ENCODE measurements at places on chromosomes 4 and X.

GRCh38 chr4:40124690-40125089, 68.0 kb downstream of the N4BP2 start:
- DNase-seq, result no peak

DNA sequence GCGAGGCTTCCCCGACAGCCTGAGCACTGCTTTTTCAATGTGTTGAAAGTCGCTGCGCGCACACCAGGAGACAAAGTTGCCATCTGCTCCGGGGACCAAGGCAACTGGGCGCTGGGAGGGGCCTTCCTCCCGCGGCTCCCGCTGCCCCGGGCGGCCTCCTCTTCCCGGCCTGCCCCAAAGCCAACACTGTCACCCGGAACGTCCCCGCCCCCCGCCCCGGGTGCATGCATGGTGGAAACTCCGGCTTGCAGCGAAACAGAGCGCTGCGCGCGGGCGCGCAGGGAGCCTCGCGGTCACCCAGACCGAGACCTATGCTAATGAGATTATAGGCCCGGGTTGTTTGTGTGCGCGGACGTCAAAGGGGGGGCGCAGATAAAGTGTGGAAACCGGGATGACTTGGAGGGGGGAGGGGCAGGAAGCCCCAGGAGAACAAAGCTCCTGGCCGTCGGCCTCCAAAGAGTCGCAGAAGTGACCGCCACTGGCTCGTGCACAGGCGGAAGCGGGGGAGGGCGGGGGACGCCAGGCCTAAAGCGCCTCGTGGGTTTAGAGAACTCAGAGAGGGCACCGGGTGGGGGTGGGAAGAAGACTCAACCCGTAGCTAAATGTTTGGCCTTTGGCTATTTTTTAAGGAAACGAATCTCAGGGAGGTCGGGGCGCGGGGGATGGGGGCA, 88.8 kb downstream of the BCOR start:
- peak; percentile 79 for DNase-seq

GRCh38 chr4:147510962-147511668, 30.2 kb downstream of the EDNRA start:
- DNase-seq, result no peak

DNA sequence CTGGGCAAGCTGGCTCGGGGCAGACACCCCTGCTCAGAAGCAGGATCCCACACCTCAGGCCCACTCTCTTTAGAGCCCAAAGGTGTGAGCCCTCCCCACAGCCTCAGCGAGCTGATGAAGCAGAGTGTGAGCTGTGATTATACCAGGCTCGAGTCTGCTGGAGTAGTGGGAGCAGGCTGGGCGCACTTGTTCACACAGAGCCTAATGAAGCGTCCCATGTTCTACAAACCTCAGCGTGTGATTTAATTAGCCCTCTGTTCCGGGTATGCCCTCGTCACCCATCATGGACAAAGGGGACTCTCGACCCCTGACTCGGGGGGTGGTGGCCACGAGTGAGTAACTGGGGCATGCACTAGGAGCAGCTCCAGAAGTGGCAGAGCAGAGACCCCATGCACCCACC, 62.3 kb downstream of the PPP2R2C start:
- DNase-seq, result no peak

GRCh38 chrX:40108959-40109287, 11.2 kb upstream of the BCOR start:
- DNase-seq, result peak; percentile 83

DNA sequence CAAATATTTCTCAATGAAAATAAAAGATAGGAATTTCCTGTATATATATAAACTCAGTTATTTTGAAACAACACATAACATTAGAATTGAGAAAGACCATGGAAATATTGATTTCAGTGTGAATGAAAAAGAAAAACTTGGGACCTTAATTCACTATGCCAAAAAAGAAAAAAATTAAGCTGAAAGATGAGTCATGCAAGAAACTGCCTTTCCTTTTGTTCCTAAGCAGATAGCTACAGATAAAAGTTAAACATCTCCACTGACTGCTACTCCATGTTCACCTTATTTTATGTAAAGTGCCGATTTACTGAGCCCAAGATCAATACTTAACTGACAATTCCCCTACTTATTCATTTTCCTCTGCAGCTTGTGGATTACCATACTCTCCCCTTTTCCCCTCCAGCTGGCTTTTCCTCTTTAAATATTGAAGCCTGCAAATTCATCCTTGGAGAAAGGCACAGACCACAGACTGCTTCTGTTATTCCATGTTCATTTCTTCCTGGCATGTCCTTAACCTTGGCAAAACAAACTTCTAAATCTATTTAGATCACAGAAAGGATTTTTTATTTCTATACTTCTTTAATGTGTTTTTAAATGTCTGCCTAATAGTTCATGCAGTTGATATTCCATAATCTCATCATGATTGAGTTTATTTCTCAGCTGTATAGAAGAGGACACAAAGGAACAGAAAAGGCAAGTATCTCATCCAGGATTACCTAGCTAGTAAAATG, 40.5 kb upstream of the YTHDC1 start:
- DNase-seq, result no peak

DNA sequence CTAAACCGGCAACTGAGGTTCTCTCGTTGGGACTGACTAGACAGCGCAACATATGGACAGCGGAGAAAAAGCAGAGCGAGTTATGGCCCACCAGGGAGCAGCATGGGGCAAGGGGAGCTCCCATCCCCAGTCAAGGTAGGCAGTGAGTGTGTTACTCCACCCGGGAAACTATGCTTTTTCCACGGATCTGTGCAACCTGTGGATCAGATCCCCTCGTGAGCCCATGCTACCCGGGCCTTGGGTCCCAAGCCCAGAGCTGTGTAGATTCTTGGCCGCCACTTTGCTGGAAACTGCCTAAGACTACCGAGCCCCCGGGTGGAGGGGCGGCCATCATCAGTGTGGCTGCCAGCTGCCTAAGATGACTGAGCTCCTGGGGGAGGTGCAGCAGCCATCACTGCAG, 140.9 kb downstream of the PAPSS1 start:
- no peak for DNase-seq

DNA sequence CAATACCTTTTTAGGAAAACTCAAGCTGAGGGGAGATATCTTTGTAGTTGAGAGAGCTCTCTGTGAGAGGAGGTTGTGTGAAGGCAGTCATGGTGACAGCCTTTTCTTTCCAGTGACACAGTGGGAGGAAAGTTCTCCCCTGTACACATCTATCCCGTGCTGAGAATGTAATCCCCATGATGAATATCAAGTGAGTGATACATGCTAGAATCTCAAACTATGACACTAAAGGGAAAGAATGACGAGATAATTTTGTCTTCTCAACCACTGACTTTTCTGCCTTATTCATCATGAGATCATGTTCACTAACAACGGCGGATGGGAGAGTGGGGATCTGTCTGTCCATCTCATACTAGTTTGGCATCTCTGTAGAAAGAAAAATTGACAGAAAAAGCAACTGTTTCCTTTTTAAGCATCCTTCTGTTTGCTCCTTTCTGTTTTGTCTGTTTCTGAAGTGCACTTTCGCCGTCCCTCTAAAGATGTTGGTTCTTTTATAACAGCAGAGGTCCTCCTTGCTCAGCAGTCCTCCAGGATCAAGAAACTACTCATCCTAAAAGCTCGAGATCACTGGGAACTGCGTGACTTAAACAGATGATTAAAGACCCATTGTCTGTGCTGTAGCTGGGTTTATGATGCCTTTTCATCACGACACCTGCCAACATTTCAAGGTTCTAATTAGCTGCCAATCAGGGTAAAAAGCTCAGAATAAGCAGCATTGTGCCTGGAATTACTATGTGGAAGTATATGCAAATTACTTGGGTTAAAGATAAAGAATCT, 137.6 kb downstream of the DCK start:
- DNase-seq, result peak; percentile 13

- DNase-seq, result no peak
Measured at GRCh38 chr4:100738196-100739165, 220.7 kb upstream of the EMCN start.

- DNase-seq, result no peak
Measured at GRCh38 chr4:65798498-65799127, 128.3 kb upstream of the EPHA5 start.

GRCh38 chr4:53194727-53195126, 171.1 kb downstream of the SCFD2 start:
- DNase-seq, result no peak

- DNase-seq, result no peak
Measured at GRCh38 chrX:125203737-125204578, 115.7 kb upstream of the TEX13C start.

GRCh38 chr4:76194325-76194724, 19.3 kb downstream of the SCARB2 start:
- no peak for DNase-seq

DNA sequence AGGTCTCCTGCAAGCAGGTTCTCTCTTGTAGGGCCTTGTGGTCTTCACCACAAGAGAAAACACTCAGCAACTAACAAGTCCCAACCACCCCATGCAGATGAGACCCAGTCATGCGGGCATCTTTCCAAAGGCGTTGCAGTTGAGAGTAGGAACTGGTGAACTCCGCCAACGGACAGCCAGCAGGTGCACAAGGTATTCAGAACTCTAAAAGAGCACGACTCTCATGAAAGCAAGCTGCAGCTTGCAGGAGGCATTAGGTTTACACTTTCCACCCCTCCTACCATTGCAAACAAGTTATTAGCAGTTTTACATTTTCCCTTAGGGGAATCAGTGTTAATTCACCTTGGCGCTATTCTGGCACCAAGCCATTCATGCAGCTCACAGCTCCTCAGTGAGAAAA, 173.4 kb upstream of the KIT start:
- DNase-seq, result peak; percentile 99

GRCh38 chr4:74446193-74446868, 1.4 kb downstream of the AREG start:
- no peak for DNase-seq

DNA sequence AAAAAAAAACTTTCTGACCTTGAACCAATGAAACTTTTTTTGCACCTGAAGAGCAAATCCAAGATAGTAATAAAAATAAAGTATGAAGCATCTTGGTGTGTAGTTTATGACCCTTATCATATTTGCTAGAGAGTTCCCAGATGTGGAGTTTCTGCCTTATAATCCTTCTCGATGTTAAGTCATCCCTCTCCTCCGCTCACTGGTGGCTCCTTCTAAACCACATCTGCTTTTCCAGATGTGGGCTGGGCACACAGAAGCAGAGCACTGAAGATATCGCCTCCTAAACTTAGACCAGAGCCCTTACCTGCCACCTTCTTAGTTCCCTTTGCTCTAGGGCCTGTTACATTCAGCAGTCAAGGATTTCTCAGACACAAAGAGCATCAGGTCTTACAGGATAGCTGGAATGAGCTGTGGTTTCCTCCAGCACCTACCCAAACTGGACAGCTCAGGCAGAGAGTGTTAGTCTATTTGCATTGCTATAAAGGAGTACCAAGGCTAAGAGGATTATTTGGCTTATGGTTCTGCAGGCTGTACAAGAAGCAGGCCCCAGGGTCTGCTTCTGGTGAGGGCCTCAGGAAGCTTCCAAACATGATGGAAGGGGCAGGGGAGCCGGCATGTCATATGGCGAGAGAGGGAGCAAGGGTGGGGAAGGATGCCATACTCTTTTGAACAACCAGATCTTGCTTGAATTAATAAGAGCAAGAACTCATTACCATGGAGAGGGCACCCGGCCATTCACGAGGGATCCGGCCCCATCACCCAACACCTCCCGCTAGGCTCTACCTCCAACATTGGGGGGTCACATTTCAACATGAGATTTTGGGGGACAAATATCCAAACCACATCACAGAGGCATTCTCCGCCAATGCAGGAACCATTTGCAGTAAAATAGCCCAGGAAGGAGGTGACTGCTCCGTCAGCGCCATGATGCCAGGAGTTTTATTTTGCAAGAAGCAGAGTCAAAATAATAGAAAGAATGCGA, 75.6 kb upstream of the HELT start:
- no peak for DNase-seq

- no peak for DNase-seq
Measured at GRCh38 chrX:66021401-66021764, 18.5 kb downstream of the VSIG4 start.

GRCh38 chrX:48626401-48627298, 29.4 kb downstream of the WDR13 start:
- no peak for DNase-seq

- no peak for DNase-seq
Measured at GRCh38 chrX:145410622-145411021, 163.3 kb downstream of the SPANXN1 start.

GRCh38 chr4:74111990-74112389, 13.0 kb upstream of the CXCL2 start:
- no peak for DNase-seq

GRCh38 chrX:148958901-148959300, 458.5 kb downstream of the AFF2 start:
- no peak for DNase-seq

GRCh38 chr4:186685767-186686183, 37.9 kb downstream of the FAT1 start:
- no peak for DNase-seq

DNA sequence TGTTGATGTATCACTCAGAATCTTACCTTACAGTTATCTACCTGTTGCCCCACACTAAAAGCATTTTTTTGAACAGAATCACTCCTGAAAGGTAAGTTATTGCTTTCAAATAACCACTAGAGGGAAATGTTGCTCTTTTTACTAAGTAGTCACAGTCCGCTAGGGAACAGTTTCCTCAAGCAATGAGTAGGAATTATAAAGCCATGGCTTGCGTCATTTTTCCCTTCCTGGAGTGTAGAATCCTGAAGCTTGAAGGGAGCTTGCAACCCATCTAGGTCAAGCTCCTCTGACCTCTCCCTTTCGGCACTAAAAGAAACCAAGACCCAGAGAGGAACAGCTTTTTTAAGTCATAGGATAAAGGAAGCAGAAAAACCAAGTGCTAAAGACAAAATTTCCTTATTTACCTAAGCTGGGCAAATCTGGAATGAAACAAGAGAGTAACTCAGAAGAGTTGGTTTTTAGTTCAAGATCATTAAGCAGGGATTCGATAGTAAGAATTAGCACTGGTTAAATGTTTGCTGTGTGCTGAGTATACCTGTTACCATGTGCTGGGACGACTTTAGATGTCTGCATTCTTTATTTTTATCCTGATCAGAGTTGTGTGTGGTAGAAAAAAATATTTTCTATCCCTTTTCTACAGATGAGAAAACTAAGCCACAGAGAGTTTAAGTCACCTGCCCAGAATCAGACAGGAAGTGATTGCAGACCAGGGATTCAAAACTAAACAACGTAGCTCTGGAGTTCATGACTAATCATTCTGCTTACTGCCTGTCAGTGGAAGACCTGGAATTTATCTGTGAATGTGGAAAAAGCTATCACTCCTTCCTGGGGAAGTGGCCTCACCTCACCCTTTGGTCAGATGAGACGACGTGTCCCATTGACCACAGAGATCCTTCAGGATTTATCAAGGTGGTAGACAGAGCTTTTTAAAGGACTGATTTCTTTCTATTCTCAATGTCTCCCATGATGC, 631.5 kb downstream of the RAB28 start:
- DNase-seq, result peak; percentile 61

- no peak for DNase-seq
Measured at GRCh38 chr4:95510877-95511276, 37.9 kb downstream of the UNC5C start.

DNA sequence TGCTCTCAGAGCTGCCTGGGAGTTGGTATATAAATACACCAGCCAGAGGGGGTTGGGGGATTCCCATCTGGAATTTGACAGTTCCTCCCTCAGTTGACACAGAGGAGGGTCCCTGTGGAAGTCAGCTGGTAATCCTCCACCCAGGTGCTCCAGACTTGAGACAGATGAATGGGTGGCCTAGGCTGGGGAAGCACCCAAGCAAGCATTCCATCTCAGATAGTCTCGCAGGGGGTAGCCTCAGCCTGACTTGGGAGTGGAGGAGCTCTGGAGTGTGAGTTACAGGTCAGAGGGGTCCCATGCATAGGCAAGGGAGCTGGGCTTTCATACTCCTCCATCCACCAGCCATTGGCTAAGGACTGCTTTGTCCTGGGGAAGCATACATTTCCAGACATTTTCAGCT, 229.3 kb upstream of the BCOR start:
- DNase-seq, result no peak

GRCh38 chrX:105109936-105110335, 110.6 kb downstream of the TEX13A start:
- no peak for DNase-seq
